Kidney (tissue), 22 donors: ENCODE measurements at places on chromosomes 3 and 15. TPM values are rescaled to one million over a fixed set of nuclear protein-coding genes. Genes with fewer than 3 reads are reported as not detected.

GRCh38 chr3:43696881-43697280, 6.1 kb downstream of the ABHD5 start:
- H3K4me1 ChIP-seq = no peaks in the 10 kb centered on the region
- H3K27ac ChIP-seq = no peak overlapping the region
- H3K27me3 ChIP-seq = no peaks in the 10 kb centered on the region

The DUOXA1 gene
- 1.4 TPM for total RNA-seq

- no peak overlapping the region for H3K4me3 ChIP-seq
- H3K4me1 ChIP-seq = peaks cover 44% of the 10 kb centered on the region
- no peaks in the 10 kb centered on the region for H3K27me3 ChIP-seq
- DNase-seq = no peak
- H3K27ac ChIP-seq = peak overlapping the region; percentile 72
- H3K36me3 ChIP-seq = peaks cover 20% of the 10 kb centered on the region
Observed at GRCh38 chr15:63374686-63375520, 6.7 kb downstream of the CA12 start.

DNA sequence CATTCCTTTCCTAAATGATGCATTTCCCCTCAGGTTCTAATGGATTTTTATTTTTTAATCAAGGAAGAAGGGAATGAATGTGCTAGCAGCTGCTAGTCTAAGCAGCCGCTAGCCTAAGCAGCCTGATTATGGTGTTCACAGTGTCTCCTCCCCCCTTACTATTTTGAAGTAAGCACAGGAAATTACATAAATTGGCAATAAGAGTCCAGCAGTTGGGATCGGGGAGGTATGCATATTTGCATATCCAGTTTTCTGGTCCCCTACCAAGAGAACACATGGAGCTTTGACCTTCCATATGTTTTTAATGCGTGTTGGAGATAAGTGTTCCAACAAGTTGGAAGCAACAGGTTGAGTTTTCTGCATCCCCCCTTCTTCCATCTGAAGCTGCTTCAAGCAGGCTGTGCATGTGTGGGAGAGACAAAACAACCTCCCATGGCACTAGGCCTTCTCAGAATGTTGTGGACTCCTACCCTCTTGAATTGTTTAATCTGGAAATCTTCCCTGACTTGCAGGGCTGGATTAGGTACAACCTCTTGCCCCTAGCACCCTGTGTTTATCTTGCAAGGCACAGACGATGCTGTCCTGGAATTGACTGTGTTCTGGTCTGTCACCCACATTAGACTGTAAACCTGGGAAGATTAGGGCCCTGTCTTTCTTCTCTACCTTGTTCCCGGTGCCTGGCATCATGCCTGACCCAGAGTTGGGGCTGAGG, 124.8 kb upstream of the LRIG1 start:
- DNase-seq = no peak
- H3K27me3 ChIP-seq = no peaks in the 10 kb centered on the region
- H3K27ac ChIP-seq = no peak overlapping the region
- H3K4me3 ChIP-seq = no peak overlapping the region

GRCh38 chr15:50232791-50233190, 32.7 kb downstream of the HDC start:
- no peak overlapping the region for H3K4me3 ChIP-seq
- no peak overlapping the region for H3K27ac ChIP-seq
- H3K36me3 ChIP-seq = peaks cover 11% of the 10 kb centered on the region
- no peaks in the 10 kb centered on the region for H3K4me1 ChIP-seq
- no peak for DNase-seq

The ROBO1 gene
- total RNA-seq = 22.1 TPM
